ENCODE measurements at places on chromosomes 16 and 17.

DNA sequence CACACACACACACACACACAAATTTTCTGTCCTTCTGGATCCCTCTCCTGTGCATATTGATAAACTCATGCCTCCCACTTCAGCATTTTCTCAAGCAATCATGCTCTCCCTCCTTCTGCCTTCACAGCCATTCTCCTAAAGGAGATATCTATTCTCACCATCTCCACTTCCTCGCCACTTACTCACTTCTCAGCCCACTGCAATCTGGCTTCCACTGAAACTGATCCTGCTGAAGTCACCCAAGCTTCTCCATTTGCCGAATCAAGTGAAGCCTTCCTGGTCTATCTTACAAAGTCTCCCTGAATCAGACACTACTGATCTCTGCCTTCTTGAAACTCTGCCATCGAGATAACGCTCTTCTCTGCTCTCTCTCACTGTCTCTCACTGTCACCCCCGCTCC is 54.0 kb upstream of the GNAO1 start:
- DNase-seq: no peak

- no peak for DNase-seq
Measured at GRCh38 chr17:42104264-42104663, 6.0 kb upstream of the ZNF385C start.

GRCh38 chr17:48555258-48556228 is 10.6 kb upstream of the HOXB2 start:
- no peak for DNase-seq

- DNase-seq: no peak
Measured at GRCh38 chr16:57341441-57342303, 16.9 kb upstream of the CCL22 start.

- DNase-seq: no peak
Measured at GRCh38 chr17:68812876-68813584, 142.2 kb downstream of the ABCA8 start.

DNA sequence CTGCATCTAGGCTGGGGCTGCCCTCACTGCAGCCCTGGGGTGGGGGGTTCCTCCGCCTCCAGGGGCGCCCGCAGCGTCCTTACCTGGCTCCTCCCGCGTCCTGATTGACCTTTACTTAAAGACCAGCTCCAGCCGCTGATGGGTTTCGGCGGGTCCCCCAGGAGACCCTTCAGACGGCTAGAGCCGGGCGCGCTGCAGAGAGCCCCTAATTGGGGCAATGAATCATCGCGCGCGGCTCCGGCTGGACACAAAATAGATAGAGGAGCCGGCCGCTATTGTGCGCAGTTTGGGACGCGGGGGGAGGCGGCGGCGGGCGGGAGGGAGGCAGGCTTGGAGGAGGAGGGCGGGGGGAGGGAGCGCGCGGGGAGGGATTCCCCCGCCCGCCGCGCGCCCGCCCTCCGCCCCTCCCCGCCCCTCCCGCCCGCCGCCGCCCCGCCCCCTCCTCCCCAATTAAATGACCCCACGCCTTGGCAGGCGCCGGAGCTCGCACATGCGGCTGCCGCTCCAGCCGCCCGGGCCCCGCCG is 56.5 kb upstream of the CIBAR2 start:
- no peak for DNase-seq

GRCh38 chr17:43766413-43767052 is 7.9 kb upstream of the SOST start:
- DNase-seq: no peak

- no peak for DNase-seq
Measured at GRCh38 chr17:74687886-74688285, 24.8 kb downstream of the CD300LF start.

- no peak for DNase-seq
Measured at GRCh38 chr17:77286641-77287431, 146.1 kb downstream of the SEC14L1 start.

GRCh38 chr17:2885733-2886132 is 89.5 kb downstream of the RAP1GAP2 start:
- DNase-seq: no peak

GRCh38 chr17:3040882-3041281 is 22.5 kb downstream of the OR1D5 start:
- DNase-seq: no peak

GRCh38 chr17:37833237-37833859 is 88.5 kb upstream of the HNF1B start:
- no peak for DNase-seq

DNA sequence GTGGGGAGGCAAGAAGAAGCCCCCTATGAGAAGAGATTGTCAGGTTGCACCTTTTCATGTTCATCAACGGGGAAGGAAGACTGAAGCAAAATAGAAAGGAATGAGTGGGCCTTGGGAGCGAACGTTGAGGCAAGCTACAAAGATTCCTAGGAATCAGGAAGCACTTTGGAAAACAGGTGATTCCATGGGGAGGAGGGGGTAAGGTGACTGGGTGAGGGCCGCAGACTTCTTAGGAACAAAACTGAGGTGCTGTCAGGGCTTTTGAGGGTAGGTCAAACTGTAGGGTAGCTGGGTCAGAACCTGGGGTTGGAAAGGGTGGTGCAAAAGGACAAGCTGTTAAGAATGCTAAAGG is 528 bp downstream of the ITFG1 start:
- DNase-seq: no peak

- no peak for DNase-seq
Measured at GRCh38 chr16:84497418-84498222, 6.8 kb downstream of the MEAK7 start.

GRCh38 chr17:2594722-2595599 is 1.5 kb downstream of the PAFAH1B1 start:
- DNase-seq: no peak

GRCh38 chr17:4676791-4677190 is 27.1 kb downstream of the PELP1 start:
- no peak for DNase-seq

DNA sequence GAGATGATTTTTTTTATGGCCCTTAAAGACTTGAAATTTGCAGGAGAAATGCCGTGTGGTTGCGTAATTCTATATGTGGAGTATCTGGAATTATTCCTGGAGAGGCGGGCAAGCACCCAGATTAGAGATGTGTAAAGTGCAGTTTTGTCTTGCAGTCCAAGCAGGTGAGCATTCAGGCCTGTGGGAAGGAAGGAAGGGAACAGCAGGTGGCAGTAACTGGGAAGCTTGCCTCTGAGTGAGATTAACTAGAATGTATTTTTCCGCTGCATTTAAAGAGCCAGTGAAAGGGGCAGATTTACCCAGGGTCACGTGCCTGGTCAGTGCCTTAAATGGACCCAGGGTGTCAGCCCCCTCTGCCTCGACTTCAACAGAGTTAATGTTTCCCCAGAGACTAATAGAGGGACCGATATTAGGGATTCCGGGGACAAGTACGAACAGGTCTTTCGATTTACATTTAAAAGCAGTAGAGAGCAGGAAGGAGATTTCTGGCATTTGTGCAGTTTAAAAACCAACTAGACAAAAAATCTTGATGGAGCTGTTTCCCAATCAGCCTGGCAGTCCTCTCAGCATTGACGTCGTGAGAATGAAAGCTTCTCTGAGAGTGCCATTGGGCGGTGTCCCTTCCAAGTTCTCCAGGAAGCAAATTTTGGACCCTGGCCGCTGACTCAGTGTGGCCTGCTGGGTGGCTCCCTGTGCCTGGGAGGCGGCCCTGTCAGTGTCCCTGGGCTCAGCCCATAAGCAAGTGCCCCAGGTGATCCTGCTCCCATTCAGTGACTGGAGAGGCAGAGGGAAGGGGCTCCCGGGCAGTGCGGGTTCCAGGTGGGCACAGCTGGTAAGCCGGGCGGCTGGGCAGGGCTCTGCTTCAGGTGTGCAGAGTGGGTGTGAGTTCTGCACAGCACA is 38.2 kb downstream of the KSR1 start:
- no peak for DNase-seq

DNA sequence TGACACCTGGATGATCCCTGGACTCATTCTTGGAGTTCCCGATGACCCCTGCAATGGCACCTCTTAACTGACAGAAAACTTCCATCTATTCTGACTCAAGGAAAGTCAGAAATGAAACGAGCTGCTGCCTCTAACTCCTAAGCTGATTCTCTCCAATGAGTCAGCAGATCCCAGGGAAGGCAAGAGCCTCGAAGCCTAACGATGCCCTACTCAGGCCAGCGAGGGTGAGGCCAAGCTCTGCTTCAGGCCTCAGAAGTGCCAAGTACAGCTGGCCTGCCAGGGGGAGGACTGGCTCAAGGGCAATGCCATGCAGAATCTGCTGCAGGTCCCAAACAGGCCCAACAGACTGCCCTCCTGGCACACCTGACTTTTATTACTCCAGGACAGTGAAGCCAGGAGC is 36.3 kb downstream of the PLXDC1 start:
- DNase-seq: no peak

- no peak for DNase-seq
Measured at GRCh38 chr16:81940781-81941560, 70.3 kb downstream of the SDR42E1 start.

GRCh38 chr17:69908626-69909368 is 166.2 kb upstream of the KCNJ16 start:
- DNase-seq: no peak

- DNase-seq: no peak
Measured at GRCh38 chr16:1100084-1100800, 4.2 kb upstream of the C1QTNF8 start.

GRCh38 chr16:82156761-82157533 is 13.1 kb downstream of the MPHOSPH6 start:
- DNase-seq: no peak

DNA sequence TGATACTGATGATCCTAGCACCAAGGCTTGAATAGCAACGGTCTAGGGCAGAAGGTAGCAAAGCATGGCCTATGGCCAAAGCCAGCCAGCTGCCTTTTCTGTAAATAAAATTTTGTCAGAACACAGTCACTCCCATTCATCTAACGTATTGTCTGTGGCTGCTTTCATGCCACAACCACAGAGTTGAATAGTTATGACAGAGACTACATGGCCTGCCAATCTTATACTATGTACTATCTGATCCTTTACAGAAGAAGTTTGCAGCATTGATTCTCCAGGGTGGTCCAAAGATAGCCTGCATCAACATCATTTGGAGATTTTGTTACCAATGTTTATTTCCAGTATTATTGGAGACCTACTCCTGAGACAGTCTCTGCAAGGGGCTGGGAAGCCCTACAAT is 19.9 kb upstream of the MMD start:
- no peak for DNase-seq

DNA sequence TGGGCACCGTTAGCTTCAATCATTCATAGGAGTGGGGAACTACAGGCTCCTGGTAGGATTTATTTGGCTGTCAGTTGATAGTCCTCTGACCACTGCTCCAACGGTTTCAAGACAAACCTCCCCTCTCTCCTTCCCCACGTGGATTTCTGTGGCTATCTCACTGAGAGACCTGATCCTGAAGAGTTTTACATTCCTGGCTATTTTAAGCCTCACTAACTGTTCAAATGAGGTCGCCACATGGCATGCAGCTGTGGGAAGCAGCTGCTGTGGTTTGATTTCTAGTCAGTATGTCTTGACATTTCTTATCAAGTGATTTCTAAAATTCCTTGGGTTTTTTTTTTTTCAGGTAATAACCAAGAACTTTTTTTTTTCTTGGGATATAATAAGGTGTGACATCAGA is 38.3 kb downstream of the CDK5R1 start:
- DNase-seq: no peak

DNA sequence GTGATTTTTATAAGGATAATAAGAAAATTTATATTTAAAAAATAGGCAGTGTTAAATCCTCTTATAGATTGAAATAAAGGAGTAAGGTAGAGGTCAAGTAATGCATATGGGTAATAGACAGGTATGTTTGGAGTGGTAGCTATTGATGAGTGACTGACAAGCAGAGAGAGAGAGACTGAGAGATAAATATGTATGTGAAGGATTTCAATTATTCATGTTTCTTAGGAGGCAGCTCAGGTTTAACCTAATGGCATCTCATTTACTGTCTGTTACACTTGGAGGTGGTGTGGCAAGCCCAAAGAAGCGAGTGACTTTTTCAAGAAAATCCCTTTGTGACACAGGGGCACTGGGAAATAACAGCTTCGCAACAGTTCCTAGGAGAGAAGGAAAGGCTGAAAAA is 120.2 kb downstream of the KIF2B start:
- no peak for DNase-seq

- no peak for DNase-seq
Measured at GRCh38 chr16:74568961-74569631, 37.8 kb downstream of the GLG1 start.

- DNase-seq: no peak
Measured at GRCh38 chr17:31486351-31487062, 95.0 kb downstream of the RAB11FIP4 start.

DNA sequence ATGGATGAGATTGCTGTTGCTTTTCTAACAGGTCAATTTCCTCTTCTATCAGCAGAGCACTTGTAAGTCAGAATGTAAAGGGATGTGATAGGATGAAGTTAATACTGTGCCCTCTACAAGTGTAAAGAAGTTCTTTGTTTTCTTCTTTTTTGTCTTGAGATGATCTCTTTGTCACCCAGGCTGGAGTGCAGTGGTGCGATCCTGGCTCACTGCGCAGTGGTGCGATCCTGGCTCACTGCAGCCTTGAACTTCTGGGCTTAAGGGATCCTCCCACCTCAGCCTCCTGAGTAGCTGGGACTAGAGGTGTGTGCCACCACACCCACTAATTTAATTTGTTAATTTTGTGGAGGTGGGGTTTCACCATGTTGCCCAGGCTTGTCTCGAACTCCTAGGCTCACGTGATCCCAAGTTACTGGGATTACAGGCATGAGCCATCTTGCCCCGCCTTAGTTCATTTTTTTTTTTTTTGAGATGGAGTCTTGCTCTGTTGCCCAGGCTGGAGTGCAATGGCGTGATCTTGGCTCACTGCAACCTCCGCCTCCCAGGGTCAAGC is 21.6 kb upstream of the KPNB1 start:
- DNase-seq: no peak

DNA sequence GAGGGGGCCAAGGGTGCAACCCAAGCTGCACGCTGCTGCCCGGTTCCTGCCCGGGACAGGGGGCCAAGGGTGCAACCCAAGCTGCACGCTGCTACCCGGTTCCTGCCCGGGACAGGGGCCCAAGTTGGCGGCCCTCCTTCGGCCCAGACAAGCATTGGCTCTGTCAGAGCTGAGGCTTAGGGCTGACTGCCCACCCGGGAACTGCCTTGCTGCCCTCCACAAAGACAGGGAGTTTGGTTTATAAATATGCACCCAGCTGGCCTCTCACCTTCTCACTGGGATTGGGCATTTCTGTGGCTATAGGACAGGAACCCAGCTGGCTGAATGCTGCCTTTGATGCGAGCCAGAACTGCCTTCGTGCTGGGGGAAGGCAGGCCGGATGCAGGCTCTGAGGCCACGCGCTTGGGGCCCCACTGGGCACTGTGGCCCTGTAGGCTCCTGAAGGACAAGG is 105.7 kb downstream of the IRX5 start:
- no peak for DNase-seq

Data from cortex of kidney (tissue), 1 donor.